Right atrium auricular region (tissue), 2 donors: ENCODE measurements at places on chromosomes 1 and 21. TPM values are rescaled to one million over a fixed set of nuclear protein-coding genes. Genes with fewer than 3 reads are reported as not detected.

The KCNK2 gene
- total RNA-seq: not detected

The C1orf159 gene
- 4.4 TPM for total RNA-seq

The DENND2D gene
- total RNA-seq: 1.7 TPM

The TMEM61 gene
- not detected for total RNA-seq

The TMEM269 gene
- total RNA-seq: not detected

The TAL1 gene
- 4.1 TPM for total RNA-seq

The S100A14 gene
- total RNA-seq: 0.55 TPM

The PBX1 gene
- total RNA-seq: 37.4 TPM

The BSND gene
- not detected for total RNA-seq

The IFNAR2 gene
- total RNA-seq: 5.8 TPM

The HRNR gene
- total RNA-seq: not detected

The NRDC gene
- total RNA-seq: 74.6 TPM

The TMEM51 gene
- 3.2 TPM for total RNA-seq

The NUP210L gene
- 0.28 TPM for total RNA-seq

The F3 gene
- total RNA-seq: 29.5 TPM

The PWP2 gene
- 10.4 TPM for total RNA-seq

The HES5 gene
- total RNA-seq: not detected

The WNT3A gene
- total RNA-seq: not detected

The UBE4B gene
- 50.2 TPM for total RNA-seq

The NBPF4 gene
- not detected for total RNA-seq

The SLAMF7 gene
- not detected for total RNA-seq

The NCSTN gene
- total RNA-seq: 63.4 TPM

The TIPRL gene
- total RNA-seq: 31.9 TPM

The LCE1E gene
- not detected for total RNA-seq

The C1QC gene
- 31.4 TPM for total RNA-seq

The FLVCR1 gene
- 0.89 TPM for total RNA-seq

The OPTC gene
- not detected for total RNA-seq

The LCE1F gene
- not detected for total RNA-seq

The ENAH gene
- 59.5 TPM for total RNA-seq

The EPS8L3 gene
- total RNA-seq: not detected

The CLCNKA gene
- not detected for total RNA-seq

The SAMD13 gene
- 1.1 TPM for total RNA-seq

The SV2A gene
- total RNA-seq: 1.0 TPM
